ENCODE measurements at places on chromosomes 3 and 15.

- DNase-seq, result no peak
These were observed 12.6 kb downstream of the RORA start for GRCh38 chr15:61216519-61216918.

DNA sequence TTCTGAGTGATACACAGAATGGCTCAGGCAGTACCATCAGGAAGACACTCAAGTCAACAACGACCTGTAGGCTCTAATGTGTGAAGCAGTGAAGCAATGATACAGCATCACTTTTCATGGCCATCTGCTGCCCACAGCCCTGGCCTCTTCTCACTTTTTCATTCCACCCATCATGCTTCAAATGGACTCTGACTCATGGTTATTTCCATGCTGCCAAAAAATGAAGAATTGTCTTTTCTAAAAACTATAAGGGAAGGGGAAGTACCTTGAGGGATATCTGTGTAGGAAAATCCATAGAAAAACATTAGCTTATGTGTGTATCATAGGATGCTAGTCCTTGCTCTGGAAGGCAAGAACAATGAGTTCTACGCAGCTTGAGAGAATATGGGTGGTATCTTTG, 11.5 kb downstream of the HGD start:
- no peak for DNase-seq

DNA sequence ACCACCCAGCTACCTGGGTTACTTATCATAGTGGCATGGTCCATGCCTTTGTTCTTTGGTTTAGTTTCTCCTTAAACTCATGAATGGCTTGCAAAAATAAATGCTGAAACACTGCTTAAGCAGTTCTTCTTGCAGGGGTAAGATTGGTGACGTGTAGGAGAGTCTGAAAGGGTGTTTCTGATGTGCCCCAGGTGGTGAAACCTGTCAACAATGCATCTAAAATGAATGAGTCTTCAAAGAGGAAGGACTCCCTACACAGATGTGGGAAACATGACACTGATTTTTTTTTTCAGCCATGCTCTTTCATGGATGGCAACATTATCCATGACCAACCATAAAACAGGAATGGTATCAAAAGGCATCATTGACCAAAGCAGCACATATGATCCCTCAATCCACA, 72.0 kb downstream of the KCNH8 start:
- DNase-seq, result no peak

- peak; percentile 84 for DNase-seq
These were observed 62.3 kb downstream of the MTHFS start for GRCh38 chr15:79834495-79834894.

GRCh38 chr3:161474139-161474538, 22.5 kb upstream of the OTOL1 start:
- DNase-seq, result no peak

DNA sequence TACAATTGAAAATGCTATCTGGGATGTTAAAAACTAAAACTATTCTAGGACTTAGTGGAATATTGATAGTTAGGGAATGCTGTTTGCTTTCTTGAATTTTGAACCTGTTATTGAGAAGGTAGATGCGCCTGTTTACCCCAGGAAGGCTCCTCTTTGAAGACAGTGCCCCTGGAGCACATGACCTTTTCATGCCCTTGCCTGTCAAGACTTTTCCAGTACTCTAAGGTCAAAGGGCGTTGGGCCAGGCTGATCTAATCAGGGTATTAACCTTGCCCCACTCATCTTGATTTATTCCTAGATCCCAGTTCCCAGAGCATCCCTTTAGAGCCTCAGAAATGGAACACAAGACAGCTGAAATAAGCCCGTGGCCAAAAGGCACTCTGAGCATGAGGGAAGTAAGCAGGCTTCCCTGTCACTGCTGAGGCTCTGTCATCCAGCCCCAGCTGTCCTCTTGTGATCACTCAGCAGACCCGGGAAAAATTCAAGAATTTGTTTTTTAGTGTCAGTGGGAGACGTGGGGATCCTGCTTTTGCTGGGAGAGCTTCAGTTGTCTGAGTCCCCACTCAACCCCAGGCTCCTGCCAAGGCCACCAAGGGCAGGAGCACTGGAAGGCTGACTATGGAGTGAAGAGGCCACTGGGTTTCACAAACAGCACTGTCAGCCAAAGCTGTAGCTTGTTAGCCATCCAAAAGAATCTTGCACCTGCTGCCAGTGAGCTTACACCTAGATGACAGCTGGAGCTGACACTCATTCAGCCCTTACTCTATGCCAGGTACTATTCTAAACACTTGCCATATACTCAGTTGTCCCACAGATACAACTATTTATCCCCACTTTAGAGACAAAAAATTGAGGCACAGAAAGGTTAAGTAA, 169.0 kb downstream of the PGPEP1L start:
- no peak for DNase-seq

DNA sequence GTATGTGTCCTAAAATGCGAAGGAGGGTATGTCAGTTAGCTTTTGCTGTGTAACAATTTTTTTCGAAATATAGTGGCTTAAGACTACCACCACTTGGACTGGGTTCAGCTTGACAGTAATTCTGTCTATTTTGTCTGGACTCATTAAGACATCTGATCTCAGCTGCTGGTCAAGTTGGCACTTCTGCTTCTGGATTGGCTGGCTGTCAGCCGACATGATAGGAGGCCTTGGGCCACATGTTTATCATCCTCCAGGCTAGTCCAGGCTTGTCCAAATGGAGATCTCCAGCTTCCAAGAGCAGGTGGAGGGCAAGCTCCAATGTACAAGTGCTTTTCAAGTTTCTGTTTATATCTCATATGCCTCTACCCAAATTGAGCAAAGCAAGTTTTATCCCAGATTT, 95.9 kb downstream of the GALK2 start:
- DNase-seq, result no peak

DNA sequence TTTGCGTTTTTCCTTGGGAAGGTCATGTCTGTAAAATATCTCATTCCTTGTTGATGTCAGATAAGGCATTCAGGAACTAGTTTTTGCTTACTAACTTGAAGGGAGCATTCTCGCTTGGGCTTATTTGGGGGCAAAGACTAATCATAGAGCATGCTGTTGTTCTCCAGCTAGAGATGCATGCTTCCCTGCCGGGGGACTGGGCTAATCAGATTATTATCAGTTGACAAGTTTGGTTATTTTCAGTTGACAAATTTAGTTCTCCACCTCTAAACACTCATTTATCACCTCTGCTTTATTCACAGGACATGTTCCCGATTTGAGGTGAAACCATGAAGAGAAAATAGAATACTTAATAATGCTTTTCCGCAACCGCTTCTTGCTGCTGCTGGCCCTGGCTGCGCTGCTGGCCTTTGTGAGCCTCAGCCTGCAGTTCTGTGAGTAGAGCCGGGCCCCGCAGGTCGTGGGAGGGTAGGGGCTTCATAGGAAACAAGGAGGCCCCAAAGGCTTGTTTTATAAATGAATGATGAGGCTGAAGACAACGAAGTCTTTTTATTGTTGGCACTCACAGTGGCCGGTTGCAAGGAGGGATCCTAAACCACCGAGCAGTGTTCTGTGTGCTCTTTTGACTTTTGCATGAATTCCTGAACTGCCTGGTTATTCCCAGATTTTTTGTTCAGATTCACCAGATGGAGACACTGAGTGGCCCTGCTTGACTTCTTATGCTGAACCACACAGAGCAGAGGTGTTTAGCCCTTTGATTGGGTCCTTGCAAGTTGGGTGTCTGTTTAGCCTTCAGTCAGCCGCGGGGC, 28.4 kb downstream of the PXYLP1 start:
- no peak for DNase-seq

DNA sequence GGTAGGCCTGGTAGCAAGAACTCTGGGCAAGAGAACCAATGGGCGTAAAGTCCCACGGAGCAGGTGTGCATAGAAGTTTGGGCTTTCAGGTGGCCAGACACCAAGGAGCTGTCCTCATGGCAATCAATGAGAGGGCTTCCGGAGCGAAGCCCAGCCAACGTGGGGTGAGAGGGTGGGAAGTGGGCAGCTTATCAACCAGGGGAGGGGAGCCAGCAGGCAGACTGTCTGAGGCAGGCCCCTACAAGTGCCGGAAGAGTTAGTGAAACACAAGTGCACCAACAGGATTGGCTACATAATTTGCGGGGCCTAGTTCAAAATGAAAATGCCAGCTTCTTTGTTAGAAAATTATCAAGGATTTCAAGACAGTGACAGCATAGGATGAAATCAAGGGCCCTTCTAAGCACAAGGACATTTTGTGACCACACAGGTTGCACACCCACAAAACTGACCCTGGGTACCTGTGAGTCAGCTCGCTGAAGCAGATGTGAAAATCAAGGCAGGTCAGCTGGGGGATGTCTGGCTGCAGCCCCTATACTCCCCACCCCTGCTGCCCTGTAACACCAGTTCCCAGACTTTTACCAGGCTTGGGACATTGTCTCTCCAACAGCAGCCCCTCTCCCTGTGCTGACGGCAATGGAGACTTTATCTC, 102.1 kb upstream of the ETV5 start:
- no peak for DNase-seq

- DNase-seq, result no peak
These were observed 73.0 kb downstream of the KLF13 start for GRCh38 chr15:31399544-31400171.

DNA sequence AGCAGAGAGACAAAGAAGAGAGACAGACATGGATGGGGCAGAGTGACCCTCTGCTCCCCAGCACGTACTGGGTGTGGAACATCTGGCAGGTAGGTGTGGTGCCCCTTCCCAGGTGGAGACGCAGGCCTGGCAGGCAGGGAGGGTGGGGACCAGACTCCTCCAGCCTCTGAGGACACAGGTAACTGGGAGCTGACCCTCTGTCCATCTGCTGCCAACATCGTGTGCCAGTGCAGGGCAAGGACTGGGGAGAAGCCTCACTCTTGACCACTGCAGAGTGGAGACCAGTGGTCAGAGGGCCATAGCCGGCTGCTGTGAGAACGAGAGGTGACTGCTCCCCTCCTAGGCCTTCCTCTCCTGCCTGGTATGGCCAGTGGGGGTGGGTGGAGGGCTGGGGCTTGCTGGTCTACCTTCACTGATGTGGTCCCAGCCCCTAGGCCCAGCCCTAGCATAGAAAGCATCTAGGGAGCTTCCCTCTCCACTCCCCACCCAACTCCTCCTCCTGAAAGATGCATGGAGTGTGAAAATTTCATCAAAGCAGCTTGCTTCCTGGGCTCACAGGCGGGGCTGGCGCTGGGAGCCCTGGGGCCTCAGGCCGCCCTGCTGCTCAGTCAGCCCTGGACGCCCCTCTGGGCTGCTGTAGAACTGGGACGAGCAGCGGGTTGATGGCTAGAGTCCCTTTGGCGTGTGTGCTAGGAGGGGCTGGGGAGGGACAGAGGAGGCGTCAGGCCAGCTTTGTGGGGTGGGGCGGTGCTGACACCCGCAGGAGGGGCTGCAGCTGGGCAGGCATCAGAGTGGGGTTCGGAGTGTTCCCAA, 90.3 kb downstream of the PLXNA1 start:
- no peak for DNase-seq

GRCh38 chr3:113128386-113129015, 82.9 kb upstream of the BOC start:
- no peak for DNase-seq

- DNase-seq, result no peak
These were observed 28.5 kb downstream of the ACKR4 start for GRCh38 chr3:132625613-132626012.

- DNase-seq, result no peak
These were observed 81.3 kb downstream of the SEC22A start for GRCh38 chr3:123283074-123283473.

DNA sequence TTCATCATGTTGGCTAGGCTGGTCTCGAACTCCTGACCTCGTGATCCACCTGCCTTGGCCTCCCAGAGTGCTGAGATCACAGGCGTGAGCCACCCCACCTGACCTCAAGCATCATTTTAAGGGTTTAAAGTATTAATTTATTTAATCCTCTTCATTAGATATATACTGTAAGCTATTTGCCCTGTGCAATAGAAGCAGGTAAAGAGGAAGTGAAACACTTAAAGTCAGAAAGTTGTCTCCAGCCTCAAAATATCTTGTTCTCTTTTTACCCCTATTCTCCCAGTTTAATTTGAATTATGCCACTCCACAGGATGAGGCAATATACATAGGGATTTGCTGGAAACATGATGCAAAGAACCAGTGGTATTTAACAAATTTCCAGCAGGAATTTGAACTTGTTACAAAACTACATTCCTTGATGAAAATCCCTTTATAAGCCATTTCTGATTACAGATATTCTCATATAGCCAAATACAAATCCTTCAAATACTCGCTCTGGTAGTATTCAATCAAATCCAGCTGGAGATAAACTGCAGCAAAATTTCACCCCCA, 2.0 kb downstream of the NDUFB5 start:
- DNase-seq, result no peak

- DNase-seq, result no peak
These were observed 78.3 kb downstream of the NAALADL2 start for GRCh38 chr3:174937478-174937877.

GRCh38 chr3:5442106-5442785, 254.7 kb downstream of the EDEM1 start:
- no peak for DNase-seq

DNA sequence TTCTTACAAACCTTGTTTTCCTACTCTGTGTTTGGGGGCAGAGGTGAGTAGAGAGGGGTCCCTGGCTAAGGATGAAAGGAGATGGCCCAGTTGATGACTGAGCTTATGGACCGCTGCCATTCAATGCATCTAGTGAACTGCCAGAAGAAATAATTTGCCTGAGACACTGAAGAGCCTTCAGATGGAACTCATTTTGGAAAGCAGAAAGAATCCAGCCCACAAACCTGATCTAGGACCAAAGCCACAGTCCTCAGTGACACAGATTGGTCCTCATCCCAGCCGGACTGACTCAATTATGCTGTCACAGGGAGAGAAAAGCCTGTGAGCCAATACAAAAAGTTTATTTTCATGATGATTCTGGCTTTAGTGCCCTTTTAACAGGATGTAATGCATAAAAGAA, 82.7 kb downstream of the CD47 start:
- no peak for DNase-seq

DNA sequence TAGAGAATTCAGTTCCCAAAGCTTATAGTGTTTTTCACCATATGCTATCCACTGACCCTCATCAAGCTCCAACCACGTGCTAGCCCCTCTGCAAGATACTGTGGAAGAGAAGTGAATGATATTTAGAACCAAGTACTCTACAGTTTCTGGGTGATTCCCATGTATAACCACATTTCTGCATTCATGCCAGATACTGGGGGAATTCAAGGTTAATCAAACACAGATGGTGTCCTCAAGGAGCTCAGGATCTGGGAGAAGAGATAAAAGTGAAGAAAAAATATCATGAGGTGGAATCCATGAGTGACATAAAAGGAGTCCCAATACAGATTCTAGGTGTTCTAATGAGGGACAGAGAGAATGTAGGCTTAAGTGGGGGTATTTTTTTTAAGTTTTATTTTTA, 195.8 kb downstream of the FHIT start:
- no peak for DNase-seq

- DNase-seq, result no peak
These were observed 502.8 kb downstream of the IGSF11 start for GRCh38 chr3:118531816-118532215.

DNA sequence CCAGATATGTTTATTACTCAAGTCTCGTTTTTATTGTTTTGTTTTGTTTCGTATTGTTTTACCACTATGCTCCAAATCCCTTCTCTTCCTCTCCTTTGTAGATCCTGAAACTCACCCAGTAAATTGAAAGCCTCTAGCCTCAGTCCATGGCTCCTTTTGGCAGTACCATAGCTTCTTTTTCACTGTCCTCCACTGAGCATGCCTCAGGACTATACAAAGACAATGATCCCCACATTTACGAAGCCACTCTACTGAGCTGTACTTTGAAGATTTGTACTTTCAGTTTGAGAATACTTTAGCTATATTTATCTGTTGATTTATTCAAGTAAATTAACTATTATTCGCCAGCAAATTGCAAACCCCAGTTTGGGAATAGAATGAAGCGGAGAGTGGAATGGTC, 159.1 kb upstream of the SLITRK3 start:
- no peak for DNase-seq
